Stimulated activated CD4-positive, alpha-beta T cell treated with anti-CD3 and anti-CD28 coated beads, Interleukin-1b, Interleukin-23, amount 100 ng/mL, for 48 hours (primary cell): ENCODE measurements at places on chromosomes 12 and 14.

DNA sequence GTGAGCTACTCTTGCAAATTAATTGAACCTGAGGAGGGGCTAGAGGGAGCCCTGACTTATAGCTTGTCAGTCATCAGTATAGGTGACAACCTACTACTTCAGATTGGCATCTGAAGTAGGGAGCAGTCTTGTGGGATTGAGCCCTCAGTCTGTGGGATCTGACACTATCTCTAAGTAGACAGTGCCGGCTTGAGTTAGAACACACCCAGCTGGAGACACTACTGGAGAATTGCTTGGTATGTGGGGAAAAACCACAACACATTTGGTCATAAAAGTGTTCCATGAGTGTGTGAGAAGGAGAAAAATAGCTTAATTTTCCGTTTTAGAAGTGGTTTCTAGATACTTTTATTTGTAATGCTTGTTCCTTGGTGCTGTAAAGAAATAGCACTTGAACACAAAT lies 30.5 kb upstream of the DDHD1 start:
- DNase-seq: no peak

GRCh38 chr12:12456637-12457036 lies 99.8 kb downstream of the BORCS5 start:
- DNase-seq: no peak

GRCh38 chr14:42110167-42110566 lies 503.5 kb downstream of the LRFN5 start:
- no peak for DNase-seq

DNA sequence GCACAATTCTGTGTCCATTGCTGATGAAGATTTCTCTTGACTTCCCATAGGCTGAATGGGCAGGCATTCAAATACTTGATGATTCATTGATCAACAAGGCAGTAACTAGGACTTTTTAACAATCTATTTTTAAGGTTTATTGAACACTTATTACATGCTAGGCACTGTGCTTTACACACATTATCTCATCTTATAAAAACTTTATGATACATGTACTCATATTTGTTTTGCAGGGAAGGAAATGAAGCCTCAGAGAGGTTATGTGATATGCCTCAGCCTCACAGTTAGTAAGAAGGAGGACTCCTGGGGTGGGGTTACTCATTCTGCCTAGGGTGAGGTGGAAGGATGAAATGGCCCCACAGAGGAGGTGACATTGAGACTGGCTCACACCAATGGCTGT lies 12.9 kb upstream of the EMP1 start:
- peak; percentile 41 for DNase-seq

GRCh38 chr12:10211940-10212738 lies 538 bp upstream of the GABARAPL1 start:
- peak; percentile 86 for DNase-seq

- DNase-seq: no peak
These were observed 149.0 kb downstream of the PRKCH start for GRCh38 chr14:61470261-61470960.

GRCh38 chr12:29282031-29282816 lies 98.7 kb downstream of the ERGIC2 start:
- DNase-seq: no peak

GRCh38 chr12:101243074-101243473 lies 33.0 kb upstream of the SLC5A8 start:
- DNase-seq: no peak

- DNase-seq: no peak
These were observed 92.4 kb upstream of the TSPAN8 start for GRCh38 chr12:71250166-71250565.

GRCh38 chr12:3285570-3285969 lies 205.4 kb upstream of the PRMT8 start:
- DNase-seq: no peak

GRCh38 chr12:96153131-96153725 lies 40.9 kb upstream of the ELK3 start:
- no peak for DNase-seq

GRCh38 chr12:121534495-121535148 lies 46.2 kb downstream of the KDM2B start:
- peak; percentile 55 for DNase-seq

- no peak for DNase-seq
These were observed 12.6 kb downstream of the RASSF8 start for GRCh38 chr12:25970916-25971653.

DNA sequence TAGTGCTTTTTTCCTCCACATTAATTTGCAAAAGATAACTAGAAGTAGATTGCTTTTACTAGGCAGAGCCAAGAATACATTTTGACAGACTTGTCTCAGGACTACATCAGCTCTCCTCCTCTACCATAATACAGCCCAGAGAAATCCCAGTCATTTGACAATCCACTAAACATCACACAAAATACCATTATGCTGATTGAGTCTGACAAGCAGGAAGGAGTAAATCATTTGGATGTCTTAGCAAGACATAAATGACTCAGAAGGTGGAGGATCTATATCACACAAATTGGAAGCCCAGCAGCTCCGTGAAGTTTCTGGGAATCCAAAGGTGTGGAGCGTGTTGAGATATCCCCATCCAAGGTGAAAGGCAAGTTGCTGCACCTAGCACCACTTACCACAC lies 75.4 kb upstream of the FKBP4 start:
- no peak for DNase-seq

GRCh38 chr12:1525858-1526257 lies 68.5 kb downstream of the FBXL14 start:
- DNase-seq: no peak

- no peak for DNase-seq
These were observed 55.8 kb downstream of the GALNT4 start for GRCh38 chr12:89468648-89469326.

- DNase-seq: no peak
These were observed 6.2 kb downstream of the TBX5 start for GRCh38 chr12:114399664-114400211.

- no peak for DNase-seq
These were observed 133.1 kb downstream of the SLC15A4 start for GRCh38 chr12:128690641-128691040.

- DNase-seq: no peak
These were observed at the start of gene ARHGEF25 for GRCh38 chr12:57611108-57611826. TSS of gene ARHGEF25 (plus strand) at chr12:57611435. CDS start at chr12:57611895, 460 bp downstream.

GRCh38 chr14:93086441-93087055 lies 29.2 kb downstream of the ITPK1 start:
- no peak for DNase-seq

DNA sequence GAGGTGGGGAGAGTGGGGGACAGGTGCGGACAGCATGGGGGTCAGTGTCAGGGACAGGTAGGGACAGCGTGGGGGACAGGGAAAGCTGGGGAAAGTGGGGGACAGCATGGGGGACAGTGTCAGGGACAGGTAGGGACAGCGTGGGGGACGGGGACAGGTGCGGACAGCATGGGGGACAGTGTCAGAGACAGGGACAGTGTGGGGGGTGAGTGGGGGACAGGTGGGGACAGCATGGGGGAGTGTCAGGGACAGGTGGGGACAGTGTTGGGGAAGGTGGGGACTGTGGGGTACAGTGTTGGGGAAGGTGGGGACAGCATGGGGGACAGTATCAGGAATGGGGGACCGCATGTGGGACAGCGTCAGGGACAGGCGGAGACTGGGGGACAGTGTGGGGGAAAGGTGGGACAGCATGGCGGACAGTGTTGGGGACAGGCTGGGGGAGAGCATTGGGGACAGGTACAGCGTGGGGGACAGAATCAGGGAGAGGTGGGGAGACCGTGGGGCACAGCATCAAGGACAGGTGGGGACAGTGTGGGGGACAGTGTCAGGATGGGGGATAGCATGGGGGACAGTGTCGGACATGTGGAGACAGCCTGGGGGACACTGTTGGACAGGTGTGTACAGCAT lies 96.1 kb downstream of the TMEM121 start:
- no peak for DNase-seq

DNA sequence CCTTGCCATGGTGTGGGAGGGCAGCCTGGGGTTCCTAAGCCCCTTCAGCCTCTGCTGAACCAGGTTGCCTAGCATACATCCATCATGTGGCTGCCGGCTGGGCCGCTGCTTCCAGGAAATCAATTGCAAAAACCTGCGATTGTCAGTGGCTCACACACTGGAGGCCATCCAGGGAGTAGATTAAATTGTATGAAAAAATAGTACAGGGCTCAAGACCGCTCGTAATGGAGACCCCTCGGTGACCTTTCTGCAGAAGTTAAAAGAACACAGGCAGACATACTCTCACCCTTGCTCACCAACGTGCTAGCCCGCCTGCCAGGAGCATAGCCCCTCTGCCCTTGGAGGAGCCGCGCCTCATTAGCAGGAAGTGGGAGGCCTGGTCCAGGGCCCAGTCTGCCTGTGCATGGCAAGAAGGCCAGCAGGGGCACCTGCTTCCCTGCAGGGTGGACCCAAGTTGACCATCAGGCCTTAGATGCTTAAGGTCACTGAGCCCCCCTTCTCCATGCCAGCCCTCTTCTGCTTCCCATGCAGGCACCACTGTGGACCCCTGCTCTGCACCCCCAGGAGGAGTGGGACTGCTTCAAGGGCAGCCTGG lies 31.4 kb upstream of the CIPC start:
- no peak for DNase-seq

DNA sequence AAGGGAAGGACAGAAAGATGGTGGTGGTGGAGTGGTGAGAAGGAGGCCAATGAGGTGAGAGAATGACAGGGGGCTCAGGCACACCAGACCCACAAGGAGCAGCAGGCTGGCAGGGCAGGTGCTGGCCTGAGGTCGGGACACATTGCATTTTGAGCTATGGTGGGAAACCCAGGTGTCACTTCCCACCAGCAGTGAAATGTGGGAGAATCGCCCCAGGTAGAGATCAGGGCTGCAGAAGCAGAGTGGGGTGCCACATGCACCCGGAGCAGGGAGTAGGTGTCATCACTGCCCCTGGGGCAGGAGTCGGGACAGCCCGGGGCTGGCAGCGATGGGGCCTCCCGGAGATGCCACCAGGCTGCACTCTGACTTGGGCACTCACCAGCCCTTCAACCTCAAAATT lies 315.8 kb downstream of the BCL11B start:
- no peak for DNase-seq

GRCh38 chr12:110576504-110576903 lies 6.6 kb downstream of the PPTC7 start:
- DNase-seq: no peak

- DNase-seq: no peak
These were observed 498.5 kb downstream of the TMEM117 start for GRCh38 chr12:44334347-44334746.

DNA sequence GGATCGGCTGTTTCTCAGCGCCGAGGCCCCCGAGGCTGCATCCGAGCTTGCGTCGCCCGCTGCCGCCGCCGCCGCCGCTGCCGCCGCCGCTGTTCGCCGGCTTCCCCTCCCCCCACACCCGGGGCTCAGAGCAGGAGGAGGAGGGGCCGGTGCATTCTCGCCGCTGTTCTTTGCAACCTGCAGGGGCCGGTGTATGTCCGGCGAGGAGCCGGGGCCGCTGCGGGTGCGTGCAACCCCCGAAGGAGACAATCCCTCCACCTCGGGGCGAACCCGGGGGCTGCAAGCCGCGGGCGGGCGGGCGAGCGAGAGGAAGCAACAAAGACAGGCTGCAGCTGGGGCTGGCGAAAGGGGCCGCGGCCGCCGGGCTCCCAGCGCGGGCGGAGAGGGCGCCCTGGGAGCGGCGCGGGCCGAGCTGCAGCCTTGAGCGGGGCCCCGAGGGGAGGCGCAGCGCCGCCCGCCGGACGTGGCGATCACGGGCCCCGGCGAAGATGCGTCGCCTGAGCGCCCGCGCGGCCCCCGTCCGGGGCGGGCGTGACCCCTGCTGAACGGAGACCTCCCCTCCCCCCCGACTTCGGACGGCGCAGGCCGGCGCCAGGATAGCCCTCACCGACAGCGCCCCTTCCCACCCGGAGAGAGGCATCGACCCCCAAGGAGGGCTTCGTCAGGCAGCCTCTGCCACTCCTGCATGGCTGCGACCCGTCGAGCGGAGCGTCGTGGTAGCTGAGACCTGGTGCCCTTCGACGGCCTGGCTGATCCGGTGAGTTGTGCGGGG lies 702 bp downstream of the FAM222A start:
- DNase-seq: peak; percentile 31

DNA sequence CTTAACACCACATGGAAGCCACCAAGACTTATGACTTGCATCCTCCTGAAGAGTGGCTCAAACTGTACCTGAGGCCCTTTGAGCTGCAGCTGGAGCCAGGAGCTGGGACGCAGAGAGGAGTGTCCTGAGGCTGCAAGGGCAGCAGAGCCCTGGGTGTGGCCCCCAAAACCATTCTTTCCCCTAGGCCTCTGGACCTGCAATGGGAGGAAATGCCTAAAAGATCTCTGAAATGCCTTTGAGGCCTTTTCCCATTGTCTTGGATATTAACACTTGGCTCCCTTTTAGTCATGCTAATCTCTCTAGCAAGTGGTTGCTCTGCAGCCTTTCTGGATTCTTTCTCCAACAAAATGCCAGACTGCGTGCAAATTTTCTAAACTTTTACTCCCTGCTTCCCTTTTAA lies 156.1 kb downstream of the SLC38A4 start:
- DNase-seq: no peak

GRCh38 chr14:105436891-105437722 lies 17.5 kb downstream of the MTA1 start:
- no peak for DNase-seq

- DNase-seq: no peak
These were observed 119.1 kb upstream of the PZP start for GRCh38 chr12:9327320-9327719.

GRCh38 chr14:36001936-36002335 lies 174.6 kb downstream of the PTCSC3 start:
- DNase-seq: no peak

GRCh38 chr12:80829767-80830166 lies 108.0 kb downstream of the LIN7A start:
- DNase-seq: no peak

GRCh38 chr12:77339610-77340009 lies 274.2 kb upstream of the E2F7 start:
- no peak for DNase-seq

DNA sequence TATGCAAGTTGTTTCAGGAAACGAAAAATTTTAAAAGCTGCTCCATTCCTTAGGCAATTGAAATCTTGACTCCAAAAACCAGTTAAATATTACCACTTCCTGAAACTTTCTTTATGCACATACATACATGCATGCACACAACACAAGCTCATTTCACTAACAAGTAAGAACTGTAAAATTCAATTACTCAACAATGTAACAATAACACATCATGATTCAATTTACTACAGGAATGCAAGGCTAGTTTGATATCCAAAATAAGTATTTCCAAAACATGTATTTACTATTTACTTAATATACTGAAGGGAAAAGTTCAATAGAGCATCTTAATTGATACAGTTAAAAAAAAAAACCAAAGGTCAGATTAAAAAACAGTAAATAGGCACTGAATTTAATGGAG lies 19.6 kb downstream of the NAP1L1 start:
- no peak for DNase-seq

DNA sequence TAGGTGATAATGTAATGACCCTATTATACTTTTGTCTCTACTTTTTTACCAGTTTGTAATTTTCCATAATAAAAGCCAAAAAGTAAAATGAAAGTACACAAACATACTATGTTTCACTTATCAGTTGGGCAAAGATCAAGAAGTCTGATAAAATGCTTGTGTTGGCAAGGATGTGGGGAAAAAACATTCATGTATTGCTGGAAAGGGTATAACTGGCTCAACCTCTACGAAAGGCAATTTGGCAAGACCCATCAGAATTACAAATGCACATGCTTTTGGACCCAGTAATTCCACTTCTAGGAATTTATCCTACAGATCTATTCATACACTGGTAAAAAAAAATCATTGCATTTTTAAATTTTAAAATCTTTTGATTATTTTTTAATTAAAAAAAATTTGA lies 68.0 kb downstream of the SPTB start:
- DNase-seq: no peak

- no peak for DNase-seq
These were observed 27.4 kb upstream of the PAPLN start for GRCh38 chr14:73209953-73210352.
